ENCODE measurements at places on chromosomes 2 and 18.

DNA sequence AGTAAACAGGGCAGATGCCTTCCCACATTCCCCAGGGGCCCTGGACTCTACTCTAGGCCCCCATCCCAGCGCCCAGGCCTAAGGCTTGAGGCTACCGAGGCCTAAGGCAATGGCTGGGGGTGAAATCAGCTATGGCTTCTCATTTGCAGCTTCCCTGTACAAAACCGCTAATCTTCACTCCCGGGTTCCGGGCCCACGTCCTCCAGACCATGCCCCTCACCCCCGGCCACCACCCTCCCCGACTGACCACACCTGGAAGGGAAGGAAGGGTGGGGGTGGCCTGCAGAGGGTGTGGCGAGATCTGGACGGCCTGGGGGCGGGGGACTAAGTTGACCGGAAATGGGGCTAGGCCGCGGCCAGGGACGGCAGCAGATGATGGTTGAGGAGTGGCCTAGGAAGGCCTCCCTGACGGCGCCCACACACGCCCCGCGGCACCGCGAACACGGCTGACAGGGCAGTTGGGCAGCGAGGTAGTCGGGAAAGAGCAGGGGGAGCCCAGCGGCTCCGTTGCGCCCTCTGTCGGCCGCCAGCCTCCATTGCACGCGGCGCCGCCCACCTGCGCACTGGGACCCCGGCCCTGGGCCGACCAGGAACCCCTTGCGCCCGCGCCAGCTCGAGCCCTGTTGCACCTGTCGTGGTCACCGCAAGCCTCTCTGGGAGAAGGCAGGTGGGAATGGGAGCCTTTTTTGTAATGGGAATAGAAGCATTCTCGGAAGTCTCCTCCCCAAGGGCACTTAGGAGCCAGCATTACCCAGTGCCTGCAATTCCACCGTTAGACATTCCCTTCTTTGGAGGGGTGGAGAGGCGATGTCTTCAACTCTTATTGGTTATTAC lies 117.1 kb upstream of the STPG4 start:
- peak; percentile 36 for DNase-seq

- no peak for DNase-seq
These were observed 85.6 kb downstream of the IKZF2 start for GRCh38 chr2:213065583-213066442.

- DNase-seq: no peak
These were observed 20.6 kb downstream of the IL1F10 start for GRCh38 chr2:113088213-113088992.

DNA sequence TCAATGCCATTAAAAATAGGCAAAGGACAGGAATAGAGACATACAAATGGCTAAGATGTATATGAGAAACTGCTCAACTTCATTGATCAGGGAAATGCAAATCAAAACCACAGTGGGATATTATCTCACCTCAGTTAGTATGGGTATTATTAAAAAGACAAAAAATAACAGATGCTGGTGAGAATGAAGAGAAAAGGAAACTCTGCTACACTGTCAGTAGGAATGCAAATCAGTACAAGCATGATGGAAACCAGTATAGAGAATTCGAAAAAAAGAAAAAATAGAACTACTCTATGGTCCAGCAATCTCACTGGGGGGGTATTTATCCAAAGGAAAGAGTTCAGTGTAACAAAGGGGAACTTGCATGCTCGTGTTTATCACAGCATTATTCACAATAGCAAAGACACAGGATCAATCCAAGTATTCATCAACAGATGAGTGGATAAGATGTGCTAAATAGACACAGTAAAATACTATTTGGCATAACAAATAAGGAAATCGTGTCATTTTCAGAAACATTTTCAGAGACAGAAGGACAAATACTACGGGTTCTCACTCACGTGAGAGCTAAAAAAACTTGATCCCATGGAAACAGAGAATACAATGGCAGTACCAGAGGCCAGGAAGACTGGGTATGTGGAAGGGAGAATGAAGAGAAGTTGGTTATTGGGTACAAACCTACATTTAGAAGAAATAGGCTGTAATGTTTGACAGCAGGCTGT lies 60.6 kb downstream of the CCDC74A start:
- DNase-seq: no peak

GRCh38 chr18:40235836-40236235 lies 1719.2 kb upstream of the PIK3C3 start:
- no peak for DNase-seq

DNA sequence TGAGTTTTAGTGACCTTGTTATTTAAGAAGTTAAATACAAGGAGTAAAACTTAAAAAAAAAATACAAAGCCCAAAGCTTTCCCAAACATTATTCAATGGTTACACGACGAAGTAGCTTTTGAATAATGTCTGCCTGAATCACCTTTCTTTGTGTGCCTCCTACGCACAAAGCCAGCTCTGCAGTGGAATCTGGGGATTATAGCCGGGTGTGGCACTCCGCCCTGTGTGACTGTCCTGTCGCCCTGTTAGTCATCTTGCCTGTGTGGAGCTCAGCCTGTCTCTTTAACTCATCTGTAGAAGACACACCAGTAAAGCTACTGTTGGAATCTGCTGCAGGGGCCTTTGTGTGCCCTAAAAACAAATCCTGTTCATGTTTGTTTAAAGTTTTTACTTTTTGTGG lies 79.4 kb upstream of the TCF7L1 start:
- DNase-seq: no peak

- no peak for DNase-seq
These were observed 181.3 kb upstream of the EPHA4 start for GRCh38 chr2:221753401-221753800.

DNA sequence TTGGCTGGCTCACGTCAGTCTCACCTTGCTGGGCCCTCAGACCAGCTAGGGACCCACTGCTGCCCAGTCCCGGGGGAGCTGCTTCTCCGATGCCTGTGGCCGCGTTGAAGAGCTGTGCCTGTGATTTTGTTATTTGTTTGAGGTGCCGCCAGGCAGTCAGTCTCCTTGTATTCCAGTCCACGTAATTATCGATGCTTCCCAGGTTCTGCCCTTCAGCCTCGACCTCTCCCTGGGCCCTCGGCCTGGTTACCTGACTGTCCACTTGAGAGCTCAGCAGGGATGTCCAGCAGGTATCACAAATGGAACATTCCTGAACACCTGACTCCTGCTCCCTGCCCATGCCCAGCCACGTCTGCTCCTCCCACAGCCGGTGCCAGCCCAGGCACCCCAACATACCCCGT lies 195.9 kb upstream of the HS6ST1 start:
- DNase-seq: no peak

- no peak for DNase-seq
These were observed 191.9 kb upstream of the CRIM1 start for GRCh38 chr2:36163520-36164254.

GRCh38 chr2:217611626-217612127 lies 391.1 kb downstream of the TNS1 start:
- no peak for DNase-seq

GRCh38 chr2:207528980-207529329 lies 807 bp upstream of the CREB1 start:
- peak; percentile 38 for DNase-seq

GRCh38 chr18:47179520-47179919 lies 3.4 kb upstream of the IER3IP1 start:
- no peak for DNase-seq

DNA sequence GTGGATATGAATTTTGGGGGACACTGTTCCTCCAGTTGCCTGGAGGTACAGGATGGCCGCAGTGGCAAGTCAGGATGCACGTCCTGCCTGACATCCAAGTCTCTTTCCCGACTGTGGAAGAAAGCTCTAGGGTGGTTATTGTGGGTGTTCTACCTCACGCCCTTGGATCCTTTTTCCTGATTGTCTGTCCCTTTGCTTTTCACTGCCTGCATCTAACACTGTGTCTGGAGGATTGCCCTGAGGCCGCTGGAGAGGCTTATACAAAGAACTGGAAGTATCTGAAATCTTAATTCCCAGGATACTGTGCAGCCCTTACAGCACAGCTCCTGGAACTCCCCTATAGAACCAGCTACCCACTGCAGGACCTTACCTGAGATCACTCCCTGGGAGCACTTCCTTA lies 250.5 kb downstream of the TFCP2L1 start:
- DNase-seq: no peak

GRCh38 chr18:67514901-67515540 lies 1.5 kb downstream of the DSEL start:
- DNase-seq: no peak

- no peak for DNase-seq
These were observed 29.6 kb upstream of the LPIN1 start for GRCh38 chr2:11716689-11717321.

- no peak for DNase-seq
These were observed 2.6 kb downstream of the ZNF521 start for GRCh38 chr18:25349131-25349925.

DNA sequence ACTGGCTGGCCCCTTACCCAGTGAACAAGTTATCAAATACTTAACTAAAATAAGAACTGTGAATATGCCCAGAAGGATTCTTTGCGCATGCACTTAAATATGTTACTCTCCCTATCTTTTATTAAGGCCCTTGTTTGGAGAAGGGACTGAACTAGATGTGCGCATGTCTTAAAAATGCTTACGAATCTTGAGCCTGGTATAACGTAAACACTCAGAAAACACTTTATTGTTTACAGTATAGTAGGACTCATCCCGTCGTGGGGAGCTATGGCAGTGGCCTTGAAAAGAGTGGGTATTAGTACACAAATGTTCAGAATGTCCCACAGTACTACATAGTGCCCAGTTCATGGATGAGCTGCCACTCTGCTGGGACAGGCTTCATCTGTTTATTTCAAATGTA lies 75.9 kb upstream of the MAP4K3 start:
- DNase-seq: no peak

All from stimulated activated CD8-positive, alpha-beta memory T cell treated with anti-CD3 and anti-CD28 coated beads, Interleukin-7, amount 100 ng/mL, for 1 hour (primary cell).